Activated T-cell treated with anti-CD3 and anti-CD28 coated beads, Interleukin-2, amount 50 U/mL, for 48 hours (primary cell): ENCODE measurements at places on chromosomes 12 and 14.
A peak's percentile ranks its signal among the peaks of the same experiment; 100 is the strongest.

GRCh38 chr12:53952335-53952694, 2.4 kb upstream of the HOXC12 start:
- no peak for DNase-seq

DNA sequence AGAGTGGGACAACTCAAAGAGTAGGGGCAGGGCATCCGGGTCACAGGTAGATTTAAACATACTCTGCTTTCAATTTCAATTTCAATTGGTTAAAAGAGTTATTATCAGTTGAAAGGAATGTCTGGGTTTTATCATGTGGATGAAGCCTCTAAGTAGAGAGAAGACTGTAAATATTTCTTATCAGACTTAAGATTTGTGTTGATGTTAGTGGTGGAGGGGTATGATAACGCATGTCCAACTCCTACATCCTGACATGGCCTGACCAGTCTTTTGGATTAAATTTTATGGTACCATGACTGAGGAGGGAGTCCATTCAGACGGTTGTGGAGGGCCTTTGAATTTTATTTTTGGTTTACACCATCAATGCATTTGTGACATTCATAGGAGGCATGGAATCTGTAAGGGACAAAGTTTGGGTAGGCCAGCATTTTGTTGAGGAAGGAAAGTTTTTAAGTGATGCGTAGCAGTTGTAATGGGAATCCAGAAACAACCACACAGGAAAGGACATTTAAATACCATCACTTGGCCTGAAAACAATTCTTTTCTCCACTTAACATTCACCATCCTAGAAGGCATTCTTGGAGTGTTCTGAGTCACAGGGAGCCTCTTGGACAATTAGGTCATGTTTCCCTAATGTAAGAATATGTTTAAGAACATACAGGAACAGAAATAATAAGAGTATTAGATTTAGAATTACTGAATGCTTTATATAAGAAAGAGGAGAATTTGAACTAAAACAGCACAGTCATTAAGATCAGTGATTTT, 371.9 kb downstream of the ATP23 start:
- DNase-seq, result no peak

- no peak for DNase-seq
Observed at GRCh38 chr12:124715121-124715990, 147.9 kb upstream of the NCOR2 start.

DNA sequence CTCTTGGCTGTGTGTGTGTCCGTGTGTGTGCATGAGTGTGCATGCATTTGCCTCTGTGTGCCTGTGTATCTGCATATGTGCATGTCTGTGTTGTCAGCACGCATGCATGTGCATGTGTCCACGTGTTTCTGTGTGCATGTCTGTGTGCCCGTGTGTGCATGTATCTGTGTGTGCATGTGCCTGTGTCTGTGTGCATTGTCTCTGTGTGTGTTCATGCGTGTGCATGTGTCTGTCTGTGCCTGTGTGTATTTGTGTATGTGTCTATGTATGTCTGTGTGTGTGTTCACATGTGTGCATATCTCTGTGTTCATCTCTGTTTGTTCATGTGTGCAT, 1.1 kb upstream of the GALNT9 start:
- DNase-seq, result no peak

- DNase-seq, result no peak
Observed at GRCh38 chr12:51788876-51789275, 59.6 kb downstream of the FIGNL2 start.

DNA sequence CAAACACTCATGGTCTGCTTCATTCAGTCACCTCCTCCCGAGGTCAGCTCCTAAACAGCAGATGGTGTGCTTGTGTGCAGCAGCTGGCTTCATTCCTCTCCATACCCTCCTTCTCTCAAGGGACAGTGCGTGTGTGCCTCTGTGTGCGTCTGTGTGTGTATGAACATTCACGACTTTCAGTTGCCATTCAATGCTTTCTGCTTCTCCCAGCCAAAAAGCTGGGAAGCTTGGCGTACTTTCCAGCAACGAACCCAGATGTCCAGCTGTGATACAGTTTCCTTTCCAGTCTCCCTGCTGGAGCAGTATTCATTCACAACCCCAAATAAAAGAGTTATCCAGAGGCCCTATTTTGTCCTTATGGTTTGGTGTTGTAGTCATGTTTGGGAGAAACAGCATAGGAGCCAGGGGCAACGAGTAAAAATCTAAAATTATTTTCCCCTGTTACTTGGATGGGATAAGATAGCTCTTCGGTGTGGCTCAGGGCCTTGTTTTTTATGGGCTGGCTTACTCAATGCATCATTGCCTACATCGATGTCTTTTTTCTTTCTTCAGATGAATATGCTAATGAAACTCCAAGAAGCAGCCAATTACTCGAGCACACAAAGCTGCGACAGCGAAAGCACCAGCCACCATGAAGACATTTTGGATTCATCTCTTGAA, 379.3 kb downstream of the NAV3 start:
- DNase-seq, result no peak

DNA sequence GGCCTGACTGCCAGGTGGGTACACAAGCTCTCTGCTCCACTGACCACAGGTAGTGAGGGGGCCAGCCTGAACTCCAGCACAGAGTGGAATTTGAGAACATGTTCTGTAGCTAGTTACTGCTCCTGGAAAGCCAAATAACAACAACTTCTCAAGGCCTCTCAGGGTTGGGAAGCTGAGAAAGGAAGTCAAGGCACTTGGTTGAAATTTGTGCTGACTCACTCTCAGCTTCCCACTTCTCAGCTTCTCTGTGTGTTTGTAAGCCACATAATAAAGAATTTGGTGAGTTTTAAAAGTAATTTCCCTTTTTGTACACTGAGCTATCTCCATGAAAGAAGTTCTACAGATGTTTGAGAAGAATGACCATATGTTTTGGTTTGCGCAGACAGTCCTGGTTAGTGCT, 234.9 kb downstream of the KTN1 start:
- DNase-seq, result no peak

- no peak for DNase-seq
Observed at GRCh38 chr12:12835378-12836146, 22.4 kb downstream of the DDX47 start.

DNA sequence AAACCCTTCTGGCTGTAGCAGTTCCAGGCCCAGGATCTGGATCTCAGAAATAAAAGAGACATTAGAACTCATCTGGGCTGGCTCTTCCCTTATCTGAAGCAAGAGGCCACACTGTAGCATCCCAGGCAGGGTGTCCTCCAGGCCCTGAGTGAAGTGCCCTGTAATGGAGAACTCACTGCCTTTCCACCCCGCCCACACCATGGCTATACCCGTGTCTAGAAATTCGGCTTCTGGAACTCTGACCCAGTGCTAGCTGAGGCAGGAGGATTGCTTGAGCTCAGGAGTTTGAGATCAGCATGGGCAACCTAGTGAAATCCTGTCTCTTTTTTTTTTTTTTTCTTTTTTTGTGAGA, 23.5 kb upstream of the PLEKHG3 start:
- no peak for DNase-seq

DNA sequence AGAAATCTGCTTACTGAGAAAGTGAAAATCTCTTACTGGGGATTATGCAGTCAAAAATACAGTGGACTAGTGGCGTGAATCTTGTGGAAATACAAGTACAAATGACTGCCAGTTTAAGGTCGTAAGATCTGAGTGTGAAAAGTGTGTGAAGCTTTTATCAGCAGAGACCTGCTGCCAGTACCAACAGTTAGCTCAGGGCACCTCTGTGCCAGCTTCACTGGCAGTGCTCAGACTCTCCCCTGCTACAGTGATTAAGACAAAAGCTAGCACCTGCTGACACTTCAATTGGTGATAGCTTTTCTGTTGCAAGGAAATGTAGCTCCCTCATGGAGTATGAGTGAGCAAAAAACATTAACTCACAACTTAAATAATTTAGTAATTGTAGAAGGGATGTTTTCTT, 185.1 kb downstream of the ANO6 start:
- no peak for DNase-seq

GRCh38 chr14:91142214-91142668, 28.4 kb downstream of the DGLUCY start:
- DNase-seq, result no peak

DNA sequence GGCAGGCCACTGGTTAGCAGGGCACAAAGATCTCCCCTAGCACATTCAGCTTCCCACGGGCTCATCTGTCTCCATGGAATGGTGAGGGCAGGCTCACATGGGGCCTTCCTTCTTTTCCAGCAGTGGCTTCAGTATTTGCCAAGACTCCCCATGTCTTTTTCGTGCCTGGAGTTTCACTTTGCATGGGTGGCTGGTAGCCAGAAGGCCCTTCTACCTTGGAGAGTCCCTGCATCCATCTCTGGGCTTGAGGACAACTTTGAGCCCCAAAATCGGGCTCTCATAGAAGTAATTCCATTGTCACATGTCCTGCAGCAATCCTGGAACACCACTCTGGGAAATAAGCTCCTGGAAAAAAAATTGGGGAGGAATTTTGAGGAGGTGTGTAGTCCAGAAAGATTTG, 42.1 kb downstream of the NFKBIA start:
- no peak for DNase-seq

- no peak for DNase-seq
Observed at GRCh38 chr12:70246580-70246979, 3.3 kb downstream of the CNOT2 start.

- no peak for DNase-seq
Observed at GRCh38 chr12:75488553-75488952, 8.0 kb downstream of the GLIPR1 start.

- DNase-seq, result no peak
Observed at GRCh38 chr14:29940482-29940881, 12.8 kb upstream of the PRKD1 start.

DNA sequence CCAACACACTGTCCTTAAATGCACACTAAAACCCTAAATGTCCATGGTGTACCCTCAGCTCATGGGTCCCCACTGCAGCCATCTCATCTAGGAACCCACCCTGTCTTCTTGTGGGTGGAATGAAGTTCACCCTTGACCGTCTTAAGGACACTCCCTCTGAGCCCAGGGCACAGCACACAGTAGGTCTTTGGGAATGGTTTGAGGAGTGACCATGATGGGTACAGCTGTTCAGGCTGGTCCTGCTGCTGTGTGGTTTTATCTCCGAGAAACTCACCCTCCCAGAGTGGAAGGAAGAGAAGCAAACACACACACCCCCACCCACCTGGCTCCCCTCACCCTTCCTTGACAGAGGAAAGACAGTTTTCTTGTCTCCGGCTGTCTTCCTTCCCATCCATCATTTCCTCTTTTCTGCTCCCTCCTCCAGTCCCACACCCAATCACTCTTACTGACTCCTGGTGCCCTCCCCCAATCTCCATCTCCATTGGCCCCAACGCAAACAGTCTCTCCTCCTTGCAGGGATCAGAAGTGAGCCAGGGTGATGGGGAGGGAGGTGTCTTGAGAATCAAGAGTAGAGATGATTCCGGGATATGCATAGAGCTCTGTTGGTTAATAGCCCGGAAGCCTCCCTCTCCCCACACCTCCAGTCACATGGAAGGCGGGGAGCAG, 105.9 kb upstream of the LHX5 start:
- DNase-seq, result no peak

- DNase-seq, result no peak
Observed at GRCh38 chr14:63867933-63868921, 15.4 kb downstream of the SYNE2 start.

GRCh38 chr12:110776410-110776809, 33.7 kb upstream of the PPP1CC start:
- DNase-seq, result peak; percentile 71

GRCh38 chr12:30840715-30841114, 85.8 kb upstream of the TSPAN11 start:
- no peak for DNase-seq

- no peak for DNase-seq
Observed at GRCh38 chr12:10540776-10541205, 35.1 kb downstream of the EIF2S3B start.

DNA sequence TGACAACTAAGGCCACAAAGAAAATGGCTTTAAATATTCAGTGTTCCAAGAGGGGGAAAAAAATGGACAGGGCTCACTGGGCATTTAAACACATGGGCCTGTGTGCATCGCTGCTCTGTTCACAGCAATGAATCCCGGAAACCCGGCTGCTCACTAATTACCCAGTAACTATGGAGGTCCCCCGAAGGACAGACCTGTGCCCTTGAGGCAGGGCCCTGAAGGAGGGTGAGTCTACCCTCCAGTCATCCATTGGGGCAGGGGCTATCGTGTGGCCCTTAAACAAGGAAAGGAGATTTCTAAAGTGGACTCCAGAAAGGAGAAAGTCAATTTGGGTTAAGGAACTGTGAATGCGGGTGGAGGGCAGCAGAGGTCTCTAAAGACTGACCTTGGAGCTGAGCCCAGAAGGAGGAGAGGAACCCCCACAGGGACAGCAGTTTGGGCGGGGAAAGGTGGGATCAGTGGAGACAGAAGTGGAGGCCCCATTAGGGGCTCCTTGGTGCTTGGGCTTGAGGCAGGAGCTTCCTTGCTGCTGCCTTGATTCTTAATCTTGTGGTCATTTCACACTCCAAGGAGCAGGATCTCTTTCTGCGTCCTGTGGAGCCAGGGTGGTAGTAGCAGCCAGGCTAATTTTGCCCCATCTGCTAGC, 1.4 kb upstream of the CLMN start:
- DNase-seq, result no peak

GRCh38 chr12:67804168-67804567, 155.6 kb downstream of the DYRK2 start:
- peak; percentile 49 for DNase-seq

GRCh38 chr12:4268329-4269181, 5.0 kb upstream of the CCND2 start:
- peak; percentile 63 for DNase-seq
